ENCODE measurements at places on chromosomes 2 and 18.

DNA sequence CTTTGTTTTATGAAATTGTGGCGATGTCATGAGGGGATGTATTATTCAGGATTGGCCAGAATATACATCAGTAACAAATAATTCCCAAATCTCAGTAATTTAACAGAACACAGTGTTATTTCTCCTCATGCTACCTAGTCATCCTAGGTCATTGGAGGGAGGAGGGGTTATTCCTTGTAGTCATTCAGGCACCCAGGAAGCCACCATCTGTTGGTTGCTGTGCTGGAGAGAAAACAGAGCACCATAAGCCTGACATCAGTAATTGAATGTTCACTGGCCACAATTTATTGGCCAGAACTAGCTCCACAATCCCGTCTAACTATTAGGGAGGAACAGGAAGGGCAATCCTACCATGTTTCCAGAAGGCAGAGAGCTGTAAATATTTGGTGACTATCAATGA lies 303.5 kb upstream of the CELF4 start:
- no peak for DNase-seq

GRCh38 chr2:24045511-24046508 lies 1.4 kb downstream of the WDCP start:
- DNase-seq, result no peak

GRCh38 chr18:36078751-36079529 lies 11.6 kb upstream of the RPRD1A start:
- peak; percentile 82 for DNase-seq

- no peak for DNase-seq
Observed at GRCh38 chr2:199629301-199629700, 171.6 kb upstream of the SATB2 start.

GRCh38 chr2:10951558-10952414 lies 40.1 kb downstream of the KCNF1 start:
- DNase-seq, result peak; percentile 2

- DNase-seq, result no peak
Observed at GRCh38 chr2:232896111-232896510, 26.0 kb downstream of the SNORC start.

DNA sequence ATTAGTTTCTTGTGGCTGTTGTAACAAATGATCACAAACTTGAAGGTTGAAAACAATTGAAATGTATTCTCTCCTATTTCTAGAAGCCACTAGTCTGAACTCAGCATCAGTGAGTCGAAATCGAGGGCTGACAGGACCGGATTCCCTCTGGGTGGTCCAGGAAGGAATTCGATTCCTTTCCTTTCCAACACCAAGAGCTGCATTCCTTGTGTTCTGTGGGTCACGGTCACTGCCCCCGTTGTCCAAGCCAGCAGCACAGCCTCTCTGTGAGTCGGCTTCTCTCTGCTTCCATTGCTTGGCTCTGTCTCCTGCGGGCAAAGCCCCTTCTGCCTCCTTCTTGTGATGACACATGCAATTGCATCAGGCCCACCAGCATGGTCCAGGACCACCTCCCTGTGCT lies 67.3 kb downstream of the SMIM21 start:
- peak; percentile 23 for DNase-seq

DNA sequence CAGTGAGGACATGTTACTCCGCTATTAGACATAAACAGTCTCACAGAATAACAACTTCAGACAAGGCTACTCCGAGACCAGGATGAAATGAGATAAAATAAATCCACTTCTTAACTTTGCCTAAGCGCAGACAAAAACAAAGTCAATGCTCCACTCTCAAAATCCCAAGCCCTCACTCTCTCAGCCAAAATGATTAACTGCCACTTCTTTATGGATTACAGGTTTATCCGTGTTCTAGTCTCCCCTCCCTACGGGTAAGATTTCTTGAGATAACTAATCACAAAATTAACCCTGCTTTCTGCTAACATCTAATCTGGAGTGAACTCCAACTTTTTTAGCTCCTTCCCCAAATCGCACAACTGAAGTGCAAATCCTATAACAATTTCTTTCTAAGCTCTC lies 1.1 kb upstream of the CRYGC start:
- no peak for DNase-seq

DNA sequence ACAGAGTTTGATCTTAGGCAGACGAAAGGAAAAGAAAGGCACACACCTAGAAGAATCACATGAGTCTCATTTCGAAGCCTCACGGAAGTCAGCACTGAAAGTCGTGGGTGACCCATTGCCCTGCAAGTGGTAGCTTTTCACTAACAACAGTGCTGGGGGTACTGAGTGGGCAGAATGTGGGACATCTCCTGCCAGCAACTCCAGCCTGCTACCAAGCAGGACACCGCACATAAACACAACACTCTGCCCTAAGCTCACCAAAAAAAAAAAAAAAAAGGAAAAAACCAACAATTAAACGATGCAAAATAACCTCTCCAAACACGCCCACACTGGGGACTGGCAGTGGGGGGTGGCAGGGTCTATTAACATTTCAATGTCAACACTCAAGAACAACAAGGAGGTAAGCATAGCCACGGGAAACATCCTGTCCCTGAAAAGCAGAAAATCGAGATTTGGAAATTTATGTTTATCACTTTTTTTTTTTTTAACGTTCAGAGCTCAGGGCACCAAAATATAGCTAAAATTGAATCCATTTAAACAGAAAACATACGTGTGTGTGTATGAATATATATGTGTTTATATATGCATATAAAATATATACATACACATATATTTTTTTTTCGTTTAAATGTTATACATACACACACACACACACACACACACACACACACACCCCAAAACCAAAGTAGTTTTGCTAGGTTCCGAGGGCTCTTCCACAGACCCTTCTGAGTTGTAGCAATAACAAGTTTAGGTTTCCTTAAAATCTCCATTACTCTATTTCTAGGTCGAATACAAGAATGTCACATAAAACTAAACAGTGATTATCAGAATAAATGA lies 2.2 kb downstream of the INO80D start:
- DNase-seq, result peak; percentile 4

GRCh38 chr18:35289727-35290093 lies 319 bp downstream of the ZSCAN30 start:
- no peak for DNase-seq

DNA sequence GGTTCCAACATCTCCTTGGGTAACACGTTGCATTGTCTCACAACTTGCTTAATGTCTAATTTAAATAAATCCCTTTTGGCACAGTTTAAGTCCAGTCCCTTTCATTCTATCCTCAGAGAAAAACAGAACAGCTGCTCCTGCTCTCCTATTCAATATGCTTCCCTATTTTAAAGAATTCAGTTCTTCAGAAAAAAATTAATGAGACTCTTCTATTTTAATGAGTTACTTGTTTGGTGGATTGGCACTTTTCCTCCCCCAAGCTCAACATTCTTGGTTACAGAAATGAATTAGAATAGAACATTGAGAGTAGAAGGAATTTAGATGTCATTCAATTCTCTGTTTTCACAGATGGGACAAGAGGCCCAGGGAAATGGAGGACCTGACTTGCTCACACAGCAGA lies 116.9 kb upstream of the ATP8B1 start:
- no peak for DNase-seq

DNA sequence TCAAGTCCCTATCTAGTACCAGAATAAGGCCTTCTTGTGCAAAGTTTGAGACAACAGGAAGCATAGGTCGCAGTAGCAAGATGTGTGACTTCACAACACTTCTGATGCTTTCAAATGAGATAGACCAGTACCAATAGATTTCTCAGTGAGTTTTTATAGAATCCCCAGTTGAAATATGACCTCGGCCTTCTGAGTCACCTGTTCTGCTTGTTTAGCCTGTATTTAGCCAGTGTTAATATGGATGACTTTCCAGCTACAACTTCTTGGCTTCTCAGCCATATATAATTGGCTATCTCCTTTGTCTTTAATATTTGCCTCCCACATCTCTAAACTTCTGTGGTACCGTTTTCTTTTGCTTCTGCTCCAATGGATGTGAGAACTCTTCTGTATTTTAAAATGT lies 113.8 kb downstream of the KYNU start:
- DNase-seq, result no peak

GRCh38 chr2:132429351-132429750 lies 12.7 kb downstream of the GPR39 start:
- no peak for DNase-seq

GRCh38 chr2:48209214-48209885 lies 303.1 kb upstream of the FBXO11 start:
- no peak for DNase-seq

- DNase-seq, result no peak
Observed at GRCh38 chr2:215998636-215999035, 14.7 kb downstream of the MREG start.

GRCh38 chr18:57437766-57438671 lies 2.8 kb downstream of the ONECUT2 start:
- DNase-seq, result no peak

- DNase-seq, result no peak
Observed at GRCh38 chr18:11983592-11983991, 2.3 kb downstream of the IMPA2 start.

GRCh38 chr18:80210312-80211083 lies 36.8 kb downstream of the PARD6G start:
- DNase-seq, result no peak

Measured in astrocyte of the spinal cord (primary cell).